Astrocyte of the cerebellum (primary cell): ENCODE measurements at places on chromosomes 2 and 18.

DNA sequence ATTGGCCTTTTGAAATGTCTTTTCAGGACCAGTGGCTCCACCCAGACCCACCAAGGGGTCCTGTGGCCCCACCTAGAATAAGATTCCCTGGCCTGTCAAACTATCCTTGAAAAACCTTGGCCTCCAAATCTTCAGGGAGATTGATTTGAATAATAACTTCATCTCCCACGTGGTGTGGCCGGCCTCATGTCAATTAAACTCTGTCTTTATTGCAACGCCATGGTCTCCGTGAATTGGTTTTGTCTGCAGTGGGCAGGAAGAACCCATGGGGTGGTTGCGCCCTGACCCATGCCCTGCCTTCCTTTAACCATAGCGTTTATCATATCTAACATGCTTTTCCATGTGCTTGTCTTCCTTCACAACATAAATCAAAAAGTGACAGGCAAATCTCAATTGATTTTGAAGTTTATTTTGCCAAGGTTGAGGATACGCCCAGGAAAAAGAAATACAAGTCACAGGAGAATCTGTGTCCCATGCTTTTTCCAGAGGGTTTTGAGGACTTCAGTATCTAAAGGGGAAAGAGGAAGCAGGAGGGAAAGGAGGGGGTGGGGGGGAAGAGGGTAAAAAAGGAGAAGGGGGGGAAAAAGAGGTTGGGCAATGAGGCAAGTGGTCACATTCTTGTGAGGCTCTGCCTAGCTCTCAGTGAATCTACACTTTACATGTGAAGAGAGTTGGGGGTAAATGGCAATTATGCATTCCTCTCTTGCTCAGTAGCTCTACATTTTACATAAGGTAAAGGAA lies 66.5 kb upstream of the CABLES1 start:
- DNase-seq: no peak

GRCh38 chr2:134705861-134706586 lies 12.8 kb downstream of the TMEM163 start:
- no peak for DNase-seq

- DNase-seq: no peak
These were observed 176.8 kb downstream of the LOXHD1 start for GRCh38 chr18:46480226-46480625.

- DNase-seq: no peak
These were observed 39.4 kb upstream of the PKDCC start for GRCh38 chr2:42008241-42008921.

- DNase-seq: peak; percentile 33
These were observed 14.6 kb upstream of the NT5DC4 start for GRCh38 chr2:112706170-112706664.
